Brain microvascular endothelial cell (primary cell): ENCODE measurements at places on chromosomes 3 and 15.

- no peak for DNase-seq
These were observed 848.6 kb downstream of the PDCD6IP start for GRCh38 chr3:34646911-34647460.

GRCh38 chr3:127960421-127960965 is 45.5 kb downstream of the KBTBD12 start:
- no peak for DNase-seq

DNA sequence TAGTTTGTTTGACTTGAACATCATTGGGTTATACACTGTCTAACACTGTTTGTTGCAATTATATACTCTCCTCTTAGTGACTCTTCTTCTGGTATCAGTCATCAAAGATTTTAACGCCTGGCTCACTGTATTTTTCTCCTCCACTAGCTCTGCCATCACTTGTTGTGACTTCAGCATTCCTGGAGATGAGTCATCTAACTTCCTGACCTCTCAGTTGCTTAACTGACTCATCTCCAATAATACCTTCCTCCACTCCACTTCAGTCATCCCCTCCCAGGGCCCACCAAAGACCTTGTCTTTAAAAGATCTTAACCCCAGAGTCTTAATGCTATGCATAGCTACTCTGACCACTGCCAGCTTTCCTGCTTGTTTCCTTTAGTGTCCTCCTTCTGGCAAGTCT is 28.6 kb upstream of the CLSTN2 start:
- DNase-seq = peak; percentile 80

- no peak for DNase-seq
These were observed 1.4 kb upstream of the CHMP2B start for GRCh38 chr3:87225659-87226058.

- no peak for DNase-seq
These were observed 227.2 kb upstream of the TP63 start for GRCh38 chr3:189404024-189404423.

- no peak for DNase-seq
These were observed 90.7 kb upstream of the MEF2A start for GRCh38 chr15:99474909-99475753.

- no peak for DNase-seq
These were observed 151.8 kb downstream of the MYRIP start for GRCh38 chr3:39961230-39961629.

DNA sequence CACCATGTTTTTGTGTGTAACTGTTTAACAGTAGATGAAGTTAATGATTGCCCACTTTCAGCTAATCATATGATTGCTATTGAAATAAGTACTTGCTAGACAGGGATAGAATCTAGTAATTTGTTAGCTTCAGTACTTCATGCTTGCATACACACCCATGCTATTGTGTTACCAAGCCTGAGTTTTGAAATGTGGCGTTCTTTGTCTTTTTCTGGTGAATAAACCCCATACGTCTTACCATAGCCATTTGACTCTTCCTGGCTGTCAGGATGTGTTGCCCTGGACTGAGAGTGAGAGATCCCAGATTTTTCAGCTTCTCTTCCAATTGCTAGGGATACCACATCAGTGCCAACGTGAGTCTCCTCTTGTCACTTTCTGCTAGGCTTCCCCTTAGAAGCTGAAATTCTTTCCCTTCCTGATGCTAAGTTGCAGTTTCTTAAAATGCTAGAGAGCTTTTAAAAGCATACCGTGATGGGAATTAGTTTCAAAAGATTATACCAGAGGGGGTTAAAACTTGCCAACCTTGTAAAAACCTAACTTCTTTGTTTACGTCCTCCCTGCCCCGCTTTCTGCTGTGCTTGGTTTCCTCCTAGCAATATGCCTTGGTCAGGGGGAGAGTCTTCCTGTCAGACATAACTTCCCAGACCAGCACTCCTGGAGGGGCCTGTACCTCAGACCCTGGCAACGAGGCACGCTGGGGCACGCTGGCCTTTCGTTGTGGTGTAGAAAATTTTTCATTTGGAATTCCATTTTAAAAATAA is 62.9 kb upstream of the ULK4 start:
- DNase-seq = no peak

DNA sequence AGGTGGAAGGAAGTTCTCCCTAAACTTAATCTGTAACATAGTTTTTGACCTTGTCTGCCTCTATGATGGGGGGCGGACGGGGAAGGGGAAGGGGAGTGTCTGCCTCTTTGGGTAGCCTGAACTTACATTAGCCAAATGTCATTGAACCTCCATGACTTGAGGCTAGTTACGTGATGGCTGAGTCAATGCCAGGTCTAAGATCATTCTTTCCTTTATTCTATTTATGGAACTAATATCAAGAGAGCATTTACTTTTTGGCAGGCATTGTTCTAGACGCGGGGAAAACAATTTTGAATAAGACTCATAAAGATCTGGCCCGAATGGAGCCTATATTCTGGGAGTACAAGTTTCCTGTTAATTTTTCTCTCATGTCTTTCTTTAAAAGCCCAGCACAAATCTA is 340.7 kb upstream of the C2CD4B start:
- DNase-seq = no peak

DNA sequence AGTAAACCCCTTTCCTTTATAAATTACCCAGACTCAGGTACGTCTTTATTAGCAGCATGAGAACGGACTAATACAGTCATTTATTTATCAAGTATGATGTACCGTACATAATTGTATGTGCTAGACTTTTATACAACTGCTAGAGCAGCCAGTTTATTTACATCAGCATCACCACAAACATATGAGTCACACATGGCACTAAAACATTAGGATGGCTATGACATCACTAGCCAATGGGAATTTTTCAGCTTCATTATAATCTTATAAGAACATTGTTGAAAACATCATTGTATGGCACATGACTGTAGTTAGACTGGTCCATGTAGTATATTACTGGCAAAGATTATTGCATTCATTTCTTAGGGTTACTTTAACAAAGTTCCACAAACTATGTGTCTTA is 121.7 kb downstream of the ZMAT3 start:
- no peak for DNase-seq

DNA sequence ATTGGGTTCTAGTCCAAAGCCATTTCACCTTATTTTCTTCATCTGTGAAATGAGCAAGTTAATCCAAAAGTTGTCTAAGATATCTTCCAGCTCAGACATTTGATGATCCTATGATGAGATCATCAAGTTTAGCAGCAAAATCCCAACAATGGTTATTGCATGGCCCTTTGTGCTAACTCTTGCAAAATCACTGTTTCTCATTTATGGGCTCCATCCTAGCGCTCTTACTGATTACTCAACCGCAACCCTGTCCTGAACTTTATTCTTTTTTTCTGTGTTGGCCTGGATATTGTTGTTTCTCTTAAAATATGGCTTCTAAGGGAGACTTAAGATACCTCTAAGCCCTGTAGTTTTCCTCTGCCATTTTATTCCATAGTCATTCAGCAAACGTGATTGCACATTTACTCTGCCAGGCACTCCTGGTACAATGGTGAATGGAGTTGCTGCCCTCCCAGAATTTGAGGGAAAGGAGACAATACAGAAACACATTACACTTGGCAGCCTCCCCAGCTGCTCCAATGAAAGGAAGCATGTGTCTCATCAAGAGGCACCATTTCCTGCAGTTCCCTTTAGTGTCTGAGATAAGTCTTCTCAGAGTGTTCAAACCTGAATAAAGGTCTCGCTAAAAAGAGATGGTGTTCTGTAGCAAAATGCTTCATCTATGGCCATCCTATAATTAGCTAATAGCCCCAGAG is 4.4 kb downstream of the GXYLT2 start:
- DNase-seq = peak; percentile 82

DNA sequence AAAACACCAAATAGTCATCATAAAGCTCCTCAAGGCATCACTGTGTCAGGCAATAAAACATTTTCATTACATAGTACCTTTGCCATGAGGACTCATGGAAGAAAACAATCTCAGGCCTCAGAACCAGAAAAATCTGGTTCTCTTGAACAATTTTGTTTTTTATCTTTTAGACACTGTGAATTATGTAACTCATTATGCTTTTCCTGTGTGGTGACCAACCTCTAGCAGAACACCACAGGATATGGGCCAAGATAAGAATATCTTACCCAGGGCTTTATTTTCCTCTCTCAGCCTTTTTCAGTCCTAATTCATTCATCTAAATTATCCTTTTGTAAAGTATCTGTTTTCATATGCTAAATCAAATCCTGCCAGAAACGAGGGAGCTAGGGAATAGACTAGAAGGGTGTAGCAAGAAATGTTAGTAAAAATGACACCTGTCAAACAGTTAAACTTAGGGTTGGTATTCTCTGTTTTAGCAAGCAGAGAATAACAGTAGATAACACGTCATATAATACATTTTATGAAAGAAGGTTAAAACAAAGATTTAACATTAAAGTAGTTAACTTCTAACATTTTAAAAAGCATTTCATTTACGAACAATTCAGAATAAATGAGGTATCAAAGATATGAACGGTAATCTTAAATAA is 111.1 kb downstream of the FBXL22 start:
- peak; percentile 37 for DNase-seq

GRCh38 chr15:67080900-67081431 is 15.6 kb downstream of the SMAD3 start:
- peak; percentile 76 for DNase-seq
